ENCODE measurements at places on chromosomes 3 and 15. TPM values are rescaled to one million over a fixed set of nuclear protein-coding genes. Genes with fewer than 3 reads are reported as not detected.

GRCh38 chr3:192825657-192826200 is 91.9 kb downstream of the MB21D2 start:
- DNase-seq, result no peak
- no peaks in the 10 kb centered on the region for H3K36me3 ChIP-seq
- H3K27ac ChIP-seq, result no peak overlapping the region
- H3K4me1 ChIP-seq, result peaks cover 4% of the 10 kb centered on the region
- no peaks in the 10 kb centered on the region for H3K27me3 ChIP-seq

- no peaks in the 10 kb centered on the region for H3K27me3 ChIP-seq
- no peaks in the 10 kb centered on the region for H3K4me1 ChIP-seq
- no peak overlapping the region for H3K27ac ChIP-seq
- no peaks in the 10 kb centered on the region for H3K36me3 ChIP-seq
Measured at GRCh38 chr3:143433787-143434378, 314.3 kb downstream of the CHST2 start.

The TGFBR2 gene
- total RNA-seq, result 197 TPM

The CD80 gene
- not detected for total RNA-seq
